SIG-M5 (cell line): ENCODE measurements at places on chromosomes 6 and 20.

DNA sequence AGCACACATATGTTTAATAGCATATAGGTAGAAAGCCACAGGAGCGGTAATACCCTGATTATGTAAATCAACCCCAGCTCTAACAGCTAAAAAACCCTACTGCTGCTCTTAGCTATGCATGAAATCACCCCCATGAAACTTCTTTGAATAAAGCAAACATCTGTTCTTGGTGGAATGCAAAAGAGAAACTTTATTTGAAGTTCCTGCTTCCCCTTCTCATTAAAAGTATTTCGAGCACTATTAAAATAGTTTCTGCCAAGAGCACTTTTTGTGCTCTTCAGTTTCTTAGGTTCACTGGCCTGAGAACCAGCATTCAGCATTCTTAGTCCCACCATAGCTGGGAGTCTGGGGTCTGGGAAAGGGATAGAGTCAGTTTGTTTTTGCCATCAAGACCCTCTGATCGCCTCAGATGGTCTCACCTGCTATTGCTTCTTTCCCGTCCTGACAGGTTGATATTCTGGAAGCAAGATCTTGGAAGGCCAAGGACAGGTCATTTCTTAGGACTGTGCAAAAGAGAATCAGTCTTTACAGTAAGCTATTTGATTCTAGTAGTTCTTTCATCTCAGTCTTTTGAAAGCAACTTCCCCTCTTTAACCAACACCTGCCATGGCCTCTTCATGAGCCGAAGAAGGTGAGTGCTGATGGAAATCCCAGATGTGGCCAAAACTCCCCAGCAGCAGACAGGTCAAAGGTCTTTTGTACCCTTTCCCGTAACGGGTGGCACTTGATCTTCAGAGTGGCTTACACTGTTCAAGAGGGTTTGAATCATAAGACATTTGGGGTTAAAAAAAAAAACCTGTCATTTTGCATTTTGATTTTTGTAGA is 76.5 kb upstream of the TMEM170B start:
- no peak for DNase-seq

GRCh38 chr6:93047033-93047432 is 372.3 kb downstream of the EPHA7 start:
- no peak for DNase-seq

DNA sequence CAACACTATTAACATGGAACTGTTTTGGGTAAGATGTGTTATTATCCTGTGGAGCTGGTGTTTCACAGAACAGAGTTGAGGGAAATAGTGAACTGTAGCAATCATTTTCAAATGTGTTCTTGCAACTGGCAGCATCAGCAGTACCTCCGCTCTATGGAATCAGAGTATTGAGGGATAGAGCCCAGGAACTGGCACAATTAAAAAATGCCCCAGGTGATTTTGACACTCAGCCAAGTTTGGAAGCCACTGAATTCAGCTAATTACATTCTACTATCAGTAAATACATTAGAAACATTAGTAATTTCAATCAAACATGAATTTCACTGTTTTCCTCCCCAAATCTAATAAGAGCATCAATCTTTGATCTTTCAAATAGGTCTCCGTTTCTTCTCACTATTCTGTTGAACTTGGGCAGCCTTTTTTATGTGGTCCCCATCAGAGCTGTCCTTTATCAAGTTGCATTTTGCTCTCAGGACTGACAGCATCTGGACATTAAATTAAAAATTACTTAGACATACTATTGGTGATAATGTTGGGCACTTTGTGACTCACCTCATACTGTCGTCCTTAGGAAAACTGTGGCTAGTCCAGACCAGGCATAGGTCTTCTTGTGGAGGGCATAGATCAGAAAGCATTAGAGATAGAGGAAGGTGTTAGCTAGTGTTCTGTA is 251.5 kb downstream of the DHX35 start:
- no peak for DNase-seq

DNA sequence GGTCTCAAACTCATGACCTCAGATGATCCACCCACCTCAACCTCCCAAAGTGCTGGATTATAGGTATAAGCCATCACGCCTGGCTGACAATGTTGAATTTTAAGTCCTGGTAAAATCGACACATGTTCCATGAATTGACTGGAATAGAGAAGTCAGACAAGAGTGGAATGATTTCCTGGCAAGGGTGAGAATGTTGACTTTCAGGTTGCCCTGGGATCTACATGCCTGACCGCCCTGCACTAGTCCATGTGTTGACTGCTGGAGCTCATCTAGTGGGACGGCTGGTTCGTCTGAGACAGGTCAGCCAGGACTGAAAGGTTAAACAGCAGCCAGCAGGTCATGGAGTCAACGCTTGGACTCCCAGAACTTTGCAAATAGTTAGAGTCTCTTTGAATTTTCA is 88.8 kb downstream of the SASH1 start:
- no peak for DNase-seq

DNA sequence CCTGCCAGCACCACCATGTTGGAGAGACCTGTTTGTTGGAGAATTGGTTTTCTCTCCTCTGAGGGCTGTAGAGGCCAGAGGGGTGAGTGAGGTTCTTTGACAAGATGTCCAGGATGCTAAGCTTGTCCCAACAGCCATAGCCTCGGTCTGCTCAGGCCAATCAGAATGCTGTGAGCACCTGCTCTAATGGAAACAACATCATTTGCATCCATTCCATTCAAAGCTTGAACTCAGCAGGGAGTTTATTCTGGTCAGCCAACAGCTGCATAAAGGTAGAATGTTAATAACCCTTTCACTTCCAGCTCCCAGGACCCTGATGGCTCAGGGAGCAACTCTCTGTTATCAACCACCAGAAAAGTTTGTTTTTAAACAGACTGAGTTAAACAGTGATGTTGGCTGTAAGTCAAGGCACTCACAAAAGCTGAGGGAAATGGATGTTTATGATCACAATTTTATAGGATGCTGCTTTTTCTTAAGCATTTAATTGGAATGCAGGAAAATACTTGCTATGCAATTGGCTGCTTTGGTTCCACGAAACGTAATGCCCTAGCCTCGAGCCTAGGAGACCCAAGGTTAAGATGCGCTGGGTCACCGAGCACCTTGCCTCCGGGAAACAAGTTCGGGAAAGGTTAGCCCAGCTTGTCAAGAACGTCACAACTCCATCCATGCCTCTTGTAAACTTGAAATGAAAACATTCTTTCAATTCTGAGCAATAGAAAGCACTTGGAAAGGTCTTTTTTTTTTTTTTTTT is 155.2 kb downstream of the NFATC2 start:
- no peak for DNase-seq

GRCh38 chr6:90431576-90431975 is 134.9 kb upstream of the BACH2 start:
- DNase-seq = no peak

DNA sequence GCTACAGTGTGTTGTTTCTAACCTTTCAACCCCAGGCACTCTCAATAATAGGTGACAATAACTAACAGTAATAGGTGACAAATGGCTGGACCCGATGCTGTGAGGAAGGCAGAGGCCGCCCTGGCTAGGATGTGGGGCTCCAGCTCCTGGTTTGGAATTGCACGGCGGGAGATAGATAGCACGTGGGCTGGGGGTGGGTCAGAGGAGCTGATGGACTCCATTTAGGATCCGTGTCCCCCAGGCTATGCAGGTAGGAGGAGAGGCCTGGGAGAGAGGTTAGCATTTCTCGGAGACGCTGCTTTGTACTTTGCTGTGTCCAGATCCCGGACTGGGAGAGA is 61.4 kb downstream of the EZR start:
- DNase-seq = no peak

- no peak for DNase-seq
Measured at GRCh38 chr20:25389401-25389857, 1.2 kb downstream of the ABHD12 start.

DNA sequence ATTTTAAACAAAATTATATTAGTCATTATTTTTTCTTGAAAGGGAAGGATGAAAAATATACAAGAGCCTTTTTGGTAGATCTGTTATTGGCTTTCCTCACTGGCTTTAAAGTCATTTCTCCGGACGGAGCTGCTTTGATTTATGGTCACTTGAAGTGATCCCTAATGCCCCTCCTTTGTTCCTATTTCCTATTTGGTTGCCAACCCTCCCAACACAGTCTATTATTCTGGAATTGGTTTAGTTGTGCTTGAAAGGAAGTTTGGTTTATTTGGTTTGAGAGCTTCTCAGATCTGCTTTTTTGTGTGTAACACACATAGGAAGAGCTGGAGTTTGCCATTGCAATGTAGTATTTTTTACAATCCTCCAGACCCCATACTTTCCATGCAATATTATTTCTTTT is 347.9 kb downstream of the RFPL4B start:
- DNase-seq = no peak

DNA sequence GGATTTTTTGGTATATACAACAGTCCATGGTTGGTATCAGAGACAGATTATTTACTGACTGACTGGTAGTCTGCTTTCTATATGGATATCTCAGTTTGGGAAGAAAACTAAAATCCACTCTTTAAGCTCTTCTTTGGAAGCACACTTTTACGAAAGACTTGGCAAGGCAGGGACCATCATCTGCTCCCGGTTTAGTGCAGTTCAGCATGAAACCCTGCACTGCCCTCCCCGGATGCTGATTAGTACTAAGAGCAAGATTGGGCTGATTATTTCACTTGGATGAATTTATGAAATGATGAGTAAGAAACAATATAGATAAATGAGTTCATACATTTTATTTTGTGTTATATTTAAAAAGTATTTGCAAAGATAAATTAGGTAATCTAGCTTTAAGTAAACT is 56.3 kb downstream of the RGS17 start:
- DNase-seq = no peak

- DNase-seq = no peak
Measured at GRCh38 chr20:40265825-40266533, 423.1 kb downstream of the MAFB start.

- no peak for DNase-seq
Measured at GRCh38 chr20:37262505-37262904, 891 bp upstream of the GHRH start.
